Activated naive CD4-positive, alpha-beta T cell treated with anti-CD3 and anti-CD28 coated beads, Interleukin-2, amount 10 ng/mL, durations not matched to agents 5 hours and 36 hours (primary cell): ENCODE measurements at places on chromosomes 1 and 21. TPM values are rescaled to one million over a fixed set of nuclear protein-coding genes. Genes with fewer than 3 reads are reported as not detected.

Gene RXFP4
- not detected for total RNA-seq

Gene HSF2BP
- total RNA-seq: 0.58 TPM

Gene TMEM54
- total RNA-seq: not detected

Gene VHLL
- total RNA-seq: not detected

Gene AK5
- 6.6 TPM for total RNA-seq

Gene GTF2B
- total RNA-seq: 39.8 TPM

Gene SUCO
- total RNA-seq: 31.3 TPM

Gene KRTAP19-3
- not detected for total RNA-seq

Gene VANGL1
- 11.6 TPM for total RNA-seq
